ENCODE measurements at places on chromosomes 3 and 15. TPM values are rescaled to one million over a fixed set of nuclear protein-coding genes. Genes with fewer than 3 reads are reported as not detected.

DNA sequence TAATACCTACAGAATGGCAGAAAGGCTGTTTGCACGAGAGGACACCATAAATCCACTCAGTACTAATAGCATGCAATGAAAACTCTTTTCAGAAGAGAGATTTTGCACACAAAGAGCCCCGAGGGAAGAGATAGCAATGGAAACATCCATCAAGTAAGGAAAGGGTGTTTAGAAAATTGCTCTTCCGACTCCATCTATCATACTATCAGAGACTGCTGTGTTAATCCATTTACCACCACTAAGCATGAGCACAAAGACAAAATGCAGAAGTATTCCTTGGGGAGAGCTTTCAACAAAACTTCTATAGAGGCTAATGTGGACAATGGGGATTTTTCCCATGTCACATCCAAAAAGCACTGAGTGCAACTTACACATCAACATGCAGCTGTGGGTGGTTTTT, 72.1 kb upstream of the PLAAT1 start:
- no peak overlapping the region for H3K27ac ChIP-seq
- H3K4me3 ChIP-seq: no peak overlapping the region
- no peaks in the 10 kb centered on the region for H3K36me3 ChIP-seq
- H3K27me3 ChIP-seq: no peaks in the 10 kb centered on the region
- no peaks in the 10 kb centered on the region for H3K4me1 ChIP-seq

- no peak overlapping the region for H3K4me3 ChIP-seq
- H3K36me3 ChIP-seq: no peaks in the 10 kb centered on the region
- H3K4me1 ChIP-seq: no peaks in the 10 kb centered on the region
- H3K27me3 ChIP-seq: no peaks in the 10 kb centered on the region
Measured at GRCh38 chr3:34844323-34844620, 795.1 kb upstream of the ARPP21 start.

DNA sequence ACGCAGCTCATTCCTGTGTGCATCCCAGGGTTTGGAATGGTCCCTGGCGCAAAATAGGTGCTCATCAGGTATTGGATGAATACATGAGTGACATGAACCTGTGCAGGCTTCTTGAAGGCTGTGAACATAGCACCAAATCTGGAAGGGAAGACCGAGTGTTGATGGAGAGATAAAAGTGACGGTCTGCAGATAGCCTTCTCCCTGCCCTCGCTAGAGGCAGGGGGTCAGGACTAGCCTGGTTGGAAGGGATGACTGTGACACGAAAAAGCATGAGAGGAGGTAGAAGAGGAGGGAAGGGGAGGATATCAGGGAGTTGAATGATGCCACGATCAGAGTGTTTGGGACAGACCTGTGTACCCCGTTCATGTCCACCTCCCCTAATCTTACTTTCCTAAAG, 267.1 kb downstream of the XXYLT1 start:
- H3K4me1 ChIP-seq: no peaks in the 10 kb centered on the region
- no peak overlapping the region for H3K27ac ChIP-seq
- no peak for DNase-seq
- H3K27me3 ChIP-seq: no peaks in the 10 kb centered on the region
- no peak overlapping the region for H3K4me3 ChIP-seq

DNA sequence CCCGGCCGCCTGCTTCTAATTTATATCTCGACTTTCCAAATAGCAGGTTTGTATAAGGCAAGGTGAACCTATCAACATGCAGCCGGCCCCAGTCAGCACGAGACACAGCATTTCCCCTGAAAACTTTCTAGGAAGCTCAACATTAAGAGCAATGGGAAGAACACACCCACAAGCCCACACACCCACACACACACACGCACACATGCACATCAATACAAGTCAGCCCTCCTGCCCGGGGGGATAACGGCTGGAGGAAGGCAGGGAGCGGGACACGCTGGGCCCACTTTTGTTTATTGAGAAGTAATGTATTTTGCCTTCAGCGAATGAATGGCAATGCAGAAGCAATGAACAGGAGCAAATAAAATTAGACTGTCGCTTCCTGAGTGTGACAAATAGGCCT, 83.5 kb downstream of the PCSK6 start:
- H3K4me3 ChIP-seq: no peak overlapping the region
- H3K27ac ChIP-seq: no peak overlapping the region
- H3K4me1 ChIP-seq: no peaks in the 10 kb centered on the region
- no peak for DNase-seq

DNA sequence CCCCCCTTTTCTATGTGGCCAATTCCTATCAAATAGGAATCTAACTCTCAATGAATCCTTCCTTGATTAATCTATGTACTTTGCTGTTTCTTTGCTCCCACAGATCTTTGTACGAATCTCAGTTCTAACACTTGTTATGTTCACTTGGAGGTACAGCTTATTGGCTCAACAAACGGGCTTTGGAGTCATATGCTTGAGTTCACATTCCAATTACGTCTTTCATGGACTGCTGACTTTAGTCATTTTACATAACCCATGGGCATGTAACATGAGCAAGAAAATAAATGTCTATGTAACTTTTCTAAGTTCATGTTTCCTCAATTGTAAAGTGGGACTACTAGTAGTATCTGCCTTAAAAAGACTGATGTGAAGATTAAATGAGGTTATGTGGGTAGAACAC, 123.2 kb upstream of the TBC1D5 start:
- no peak overlapping the region for H3K27ac ChIP-seq
- no peak overlapping the region for H3K4me3 ChIP-seq
- H3K4me1 ChIP-seq: no peaks in the 10 kb centered on the region

DNA sequence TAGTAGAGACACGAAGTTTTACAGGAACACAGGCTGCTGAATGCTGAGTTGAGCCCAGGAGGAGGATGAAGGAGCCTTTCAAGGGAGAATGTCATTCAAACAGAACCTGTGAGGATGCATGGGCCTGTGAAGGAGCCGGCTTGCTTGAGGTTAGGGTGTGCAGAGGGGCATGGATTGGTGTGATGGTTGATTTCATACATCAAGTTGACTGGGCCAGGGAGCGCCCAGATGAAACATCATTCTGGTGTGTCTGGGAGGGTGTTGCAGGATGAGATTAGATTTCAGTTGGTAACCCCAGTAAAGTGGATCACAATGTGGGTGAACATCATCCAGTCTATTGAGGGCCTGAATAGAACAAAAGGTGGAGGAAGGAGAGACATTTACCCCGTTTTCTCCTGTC, 243.6 kb downstream of the EDEM1 start:
- no peak overlapping the region for H3K4me3 ChIP-seq
- no peak overlapping the region for H3K27ac ChIP-seq
- no peaks in the 10 kb centered on the region for H3K36me3 ChIP-seq

DNA sequence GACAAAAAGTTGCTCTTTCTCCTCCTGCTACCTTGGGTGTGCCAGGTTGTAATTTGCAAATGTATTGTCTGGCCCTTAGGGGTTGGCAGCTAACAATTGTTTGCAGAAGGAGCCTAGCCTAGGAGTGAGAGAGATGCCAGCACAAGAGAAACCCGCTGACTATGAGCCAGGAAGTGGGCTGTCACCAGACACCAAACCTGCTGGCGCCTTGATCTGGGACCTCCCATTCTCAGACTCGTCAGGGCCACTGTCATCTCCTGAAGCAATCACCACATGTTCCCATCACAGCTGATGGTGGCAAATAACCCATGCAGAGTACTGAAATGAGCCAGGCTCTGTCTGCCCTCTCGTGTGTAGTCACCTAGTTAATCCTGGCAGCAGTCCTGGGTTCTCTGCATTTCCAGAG, 406.4 kb upstream of the NPAP1 start:
- no peak overlapping the region for H3K27ac ChIP-seq
- no peak for DNase-seq
- H3K4me1 ChIP-seq: no peaks in the 10 kb centered on the region
- no peak overlapping the region for H3K4me3 ChIP-seq

DNA sequence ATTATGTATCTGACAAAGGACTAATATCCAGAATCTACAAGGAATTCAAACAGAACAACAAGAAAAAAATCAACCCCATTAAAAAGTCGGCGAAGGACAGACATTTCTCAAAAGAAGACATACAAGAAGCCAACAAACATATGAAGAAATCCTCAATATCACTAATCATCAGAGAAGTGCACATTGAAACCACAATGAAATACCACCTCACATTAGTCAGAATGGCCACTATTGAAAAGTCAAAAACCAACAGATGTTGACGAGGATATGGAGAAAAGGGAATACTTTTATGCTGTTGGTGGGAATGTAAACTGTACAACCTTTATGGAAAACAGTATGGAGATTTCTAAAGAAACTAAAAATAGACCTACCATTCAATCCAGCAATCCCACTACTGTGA, 233.1 kb upstream of the PLSCR5 start:
- H3K4me3 ChIP-seq: no peak overlapping the region
- H3K36me3 ChIP-seq: no peaks in the 10 kb centered on the region
- no peaks in the 10 kb centered on the region for H3K27me3 ChIP-seq
- no peaks in the 10 kb centered on the region for H3K4me1 ChIP-seq

DNA sequence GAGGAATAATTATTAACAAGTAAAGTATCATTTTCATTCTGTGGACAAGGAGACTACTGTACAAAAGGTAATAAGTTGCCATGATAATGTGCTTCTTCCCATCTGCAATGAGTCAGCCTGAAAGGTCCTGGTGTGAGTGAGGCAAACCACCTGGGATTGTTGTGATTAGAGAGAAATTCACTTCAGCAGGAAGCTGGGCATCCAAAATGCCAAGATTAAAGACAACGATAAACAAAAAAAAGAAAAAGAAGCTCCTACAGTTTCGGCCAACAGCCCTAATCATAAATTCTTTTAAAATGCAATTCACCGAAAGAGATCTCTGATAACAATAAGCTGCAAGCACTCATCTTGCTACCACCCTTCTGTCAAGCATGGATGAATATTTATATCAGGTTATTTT, 507.8 kb downstream of the TUSC7 start:
- no peaks in the 10 kb centered on the region for H3K27me3 ChIP-seq
- DNase-seq: no peak
- H3K4me3 ChIP-seq: no peak overlapping the region
- no peak overlapping the region for H3K27ac ChIP-seq
- no peaks in the 10 kb centered on the region for H3K36me3 ChIP-seq

GRCh38 chr3:61236556-61236955, 14.7 kb downstream of the FHIT start:
- no peak for DNase-seq
- H3K4me3 ChIP-seq: no peak overlapping the region
- no peaks in the 10 kb centered on the region for H3K27me3 ChIP-seq
- H3K36me3 ChIP-seq: no peaks in the 10 kb centered on the region
- H3K27ac ChIP-seq: no peak overlapping the region

DNA sequence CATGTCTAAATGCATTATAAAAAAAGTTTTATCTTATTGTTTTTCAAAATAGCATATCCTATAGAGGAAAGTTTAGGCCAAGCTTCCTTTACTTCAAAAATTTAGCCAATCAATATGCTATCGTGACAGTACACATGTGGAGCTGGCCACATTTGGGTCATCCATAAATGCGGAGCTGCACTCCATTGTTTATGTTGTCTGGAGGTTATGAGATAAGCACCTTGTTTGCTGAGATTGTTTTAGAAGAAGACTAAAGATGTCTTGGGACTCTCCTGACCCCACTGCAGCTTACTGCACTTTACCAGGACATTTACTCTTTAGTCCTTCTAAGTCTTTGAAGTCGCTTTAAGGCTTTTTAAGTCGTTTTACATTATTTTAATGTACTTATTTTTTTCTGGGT, 265.9 kb downstream of the OCA2 start:
- H3K36me3 ChIP-seq: no peaks in the 10 kb centered on the region
- no peak overlapping the region for H3K4me3 ChIP-seq
- no peaks in the 10 kb centered on the region for H3K27me3 ChIP-seq
- no peak overlapping the region for H3K27ac ChIP-seq

DNA sequence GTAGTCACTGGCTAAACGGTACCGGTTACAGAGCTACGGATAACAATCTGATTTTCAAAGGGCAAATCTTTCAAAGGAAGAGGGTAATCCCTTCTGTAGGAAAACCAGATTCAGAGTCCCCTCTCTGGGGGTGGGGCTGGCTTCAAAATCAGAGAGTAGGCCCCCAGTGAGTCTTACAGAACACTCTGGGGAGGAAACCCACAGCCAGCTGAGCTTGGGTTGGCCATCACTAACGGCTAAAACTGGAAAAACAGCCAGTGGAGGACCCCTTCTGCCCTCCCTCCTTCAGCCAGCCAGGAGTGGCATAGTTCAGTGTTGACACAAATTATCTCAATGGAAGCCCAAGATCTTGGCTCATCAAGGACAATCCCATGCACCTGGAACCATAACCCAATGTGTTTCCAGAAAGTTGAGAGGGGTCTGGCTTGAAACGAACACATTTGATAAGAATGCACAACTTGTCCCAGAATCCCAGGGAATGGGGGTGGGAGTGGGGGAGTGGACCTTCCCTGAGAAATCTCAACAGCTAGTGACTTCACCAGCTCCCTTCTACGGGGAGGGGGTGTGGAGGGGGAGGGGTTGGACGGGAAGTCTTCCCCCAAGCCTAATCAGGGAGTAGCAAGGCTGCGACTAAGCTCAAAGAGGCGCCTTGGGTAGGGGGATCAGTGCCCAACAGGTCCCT, 1.0 kb downstream of the RASL12 start:
- no peak for DNase-seq
- no peaks in the 10 kb centered on the region for H3K27me3 ChIP-seq
- peak overlapping the region; percentile 89 for H3K4me3 ChIP-seq
- peaks cover 9% of the 10 kb centered on the region for H3K36me3 ChIP-seq
- peak overlapping the region; percentile 97 for H3K27ac ChIP-seq

- no peak for DNase-seq
- no peaks in the 10 kb centered on the region for H3K36me3 ChIP-seq
- peaks cover 17% of the 10 kb centered on the region for H3K4me1 ChIP-seq
- H3K27me3 ChIP-seq: no peaks in the 10 kb centered on the region
Measured at GRCh38 chr3:41002104-41002503, 197.2 kb upstream of the CTNNB1 start.

GRCh38 chr3:124701687-124702086, 28.6 kb upstream of the UMPS start:
- no peak for DNase-seq
- H3K4me1 ChIP-seq: no peaks in the 10 kb centered on the region
- H3K36me3 ChIP-seq: peaks cover 14% of the 10 kb centered on the region
- H3K27ac ChIP-seq: no peak overlapping the region
- no peak overlapping the region for H3K4me3 ChIP-seq

RRP9 gene
- 7.7 TPM for total RNA-seq

PYGO1 gene
- 14.0 TPM for total RNA-seq

PROK2 gene
- total RNA-seq: 0.71 TPM

CHMP2B gene
- total RNA-seq: 29.2 TPM

SERINC4 gene
- total RNA-seq: not detected

RASGRP1 gene
- total RNA-seq: 2.6 TPM

SEMA7A gene
- total RNA-seq: 1.2 TPM

APBA2 gene
- total RNA-seq: 5.6 TPM
